ENCODE measurements at places on chromosomes 3 and 15.

DNA sequence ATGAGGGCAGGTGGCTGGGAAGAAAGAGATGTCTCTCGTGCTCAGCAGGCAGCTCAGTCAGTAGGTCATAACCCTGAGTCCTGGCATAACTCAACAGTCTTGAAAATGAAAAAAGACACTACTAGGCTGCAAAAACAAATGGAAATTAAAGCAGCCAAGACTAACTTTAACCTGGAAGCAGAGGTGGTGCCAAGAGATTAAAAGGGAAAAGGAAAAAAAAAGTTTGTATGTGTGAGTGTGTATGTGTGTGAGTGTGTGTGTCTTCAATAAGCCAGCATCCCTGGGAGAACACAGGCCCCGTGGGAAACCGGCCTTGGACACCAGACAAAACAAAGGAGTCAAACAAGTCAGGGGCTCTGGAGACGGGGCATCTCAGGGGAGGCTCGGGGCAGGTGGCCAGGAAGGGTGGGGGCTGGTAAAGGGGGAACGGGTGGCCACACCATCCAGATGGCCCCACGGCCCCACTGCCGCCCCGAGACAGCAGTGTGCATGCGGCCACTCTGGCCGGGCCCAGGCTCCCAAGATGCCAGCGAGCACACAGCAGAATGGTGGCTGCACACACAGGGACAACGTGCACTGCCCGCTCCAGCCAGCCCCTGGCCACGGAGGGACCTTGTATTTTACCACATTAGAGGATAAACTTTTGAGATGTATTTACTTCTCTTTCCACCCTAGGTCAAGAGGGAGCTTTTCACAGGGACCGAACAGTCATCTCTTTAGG lies 23.8 kb downstream of the CYFIP1 start:
- DNase-seq = no peak

- DNase-seq = no peak
These were observed 59.7 kb downstream of the KCNAB1 start for GRCh38 chr3:156180077-156180476.

DNA sequence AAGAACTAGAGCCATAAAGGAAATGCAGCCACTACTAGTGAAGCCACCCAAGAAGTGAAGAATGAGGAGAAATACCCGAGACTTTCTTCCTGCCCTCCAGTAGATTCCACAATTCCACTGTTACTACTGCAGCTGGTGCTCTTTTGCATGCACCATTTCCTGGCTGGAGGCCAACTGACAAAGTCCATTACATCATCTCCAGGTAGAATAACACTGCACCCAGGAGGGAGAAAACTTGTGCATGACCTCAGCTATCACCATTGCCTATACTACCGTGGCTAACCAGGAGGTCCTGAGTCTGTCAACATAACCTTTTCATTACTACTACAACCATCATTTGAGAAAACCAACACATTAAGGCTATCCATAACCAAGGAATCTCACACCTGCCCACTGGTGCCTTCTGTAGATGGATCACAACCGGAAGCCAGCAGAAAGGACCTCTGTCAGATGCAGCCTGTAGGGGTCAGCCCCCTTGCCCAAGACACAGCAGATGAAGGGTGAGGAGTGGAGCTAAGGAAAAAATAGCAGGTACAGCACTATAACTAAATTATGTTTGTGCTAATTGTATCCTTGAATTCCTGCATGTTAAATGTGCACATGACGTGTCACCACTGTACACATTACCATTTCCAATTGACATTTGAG lies 200.8 kb upstream of the C2CD4B start:
- DNase-seq = no peak

DNA sequence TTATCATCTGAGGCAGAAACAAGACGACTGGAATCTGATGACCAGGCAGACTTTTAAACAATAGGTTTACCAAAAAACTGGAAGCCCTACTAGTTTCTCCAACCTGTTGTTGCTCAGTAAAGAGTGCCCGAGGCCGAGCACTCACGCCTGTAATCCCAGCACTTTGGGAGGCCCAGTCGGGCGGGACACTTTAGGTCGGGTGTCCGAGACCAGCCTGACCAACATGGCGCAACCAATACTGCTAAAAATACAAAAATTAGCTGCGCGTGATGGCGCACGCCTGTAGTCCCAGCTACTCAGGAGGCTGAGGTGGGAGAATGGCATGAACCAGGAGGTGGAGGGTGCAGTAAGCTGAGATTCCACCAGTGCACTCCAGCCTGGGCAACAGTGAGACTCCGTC lies 1.1 kb upstream of the WDR5B start:
- DNase-seq = no peak

- DNase-seq = no peak
These were observed 219.0 kb downstream of the SHQ1 start for GRCh38 chr3:72629191-72629631.

GRCh38 chr15:78446551-78446950 lies 8.5 kb downstream of the IREB2 start:
- no peak for DNase-seq

DNA sequence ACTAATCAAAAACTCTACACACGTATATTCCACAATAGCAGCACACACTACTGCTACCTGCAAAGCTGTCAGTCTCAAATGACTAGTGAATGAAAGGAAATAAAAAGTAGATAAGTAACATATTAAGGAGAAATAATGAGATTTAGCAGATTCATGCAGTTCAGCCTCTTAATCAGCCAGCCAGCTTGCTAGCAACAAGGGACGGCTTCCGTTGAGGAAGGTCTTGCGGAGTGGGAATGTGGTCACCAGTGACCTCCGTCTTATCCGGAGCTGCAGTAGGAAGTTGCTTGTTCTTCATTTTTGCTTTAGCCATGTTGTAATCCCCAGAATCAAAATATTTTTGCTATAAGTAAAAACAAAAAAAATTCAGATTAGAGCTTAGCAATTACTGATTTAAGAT lies 17.1 kb downstream of the ARPP19 start:
- DNase-seq = no peak

DNA sequence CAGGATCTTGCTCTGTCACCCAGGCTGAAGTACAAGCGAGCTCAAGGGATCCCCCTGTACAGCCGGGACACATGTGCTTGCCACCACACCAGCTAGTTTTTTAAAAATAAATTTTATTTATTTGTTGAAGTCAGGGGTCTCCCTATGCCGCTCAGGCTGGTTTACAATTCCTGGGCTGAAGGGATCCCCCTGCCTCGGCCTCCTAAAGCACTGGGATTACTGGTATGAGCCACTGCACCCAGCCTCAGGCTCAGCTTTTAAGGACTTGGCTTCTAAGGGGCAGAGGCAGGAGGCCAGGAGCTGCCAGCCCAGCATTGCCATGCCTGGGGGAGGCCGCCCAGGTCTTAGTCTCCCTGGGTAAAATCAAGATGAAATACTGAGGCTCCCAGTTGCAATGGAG lies 37.3 kb downstream of the HCN4 start:
- DNase-seq = no peak

DNA sequence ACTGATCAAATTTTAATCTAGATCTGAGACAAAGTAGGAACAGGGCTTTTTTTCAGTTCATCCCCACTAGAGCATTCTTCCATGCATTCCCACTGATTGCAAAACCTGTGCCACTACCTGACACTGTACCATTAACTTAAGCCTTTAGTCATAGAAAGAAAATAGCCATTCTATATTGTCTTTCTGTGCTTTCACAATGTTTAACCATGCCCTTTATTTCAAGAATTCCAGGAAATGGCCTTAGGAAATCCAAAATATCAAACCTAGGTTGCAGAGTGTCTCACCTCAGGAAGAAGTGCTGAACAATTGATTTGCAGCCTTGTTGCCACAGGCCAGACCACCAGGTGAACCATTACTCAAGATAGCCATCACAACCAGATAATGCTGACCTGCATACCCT lies 56.2 kb upstream of the TGFBR2 start:
- DNase-seq = no peak

GRCh38 chr3:178536211-178537079 lies at the start of gene KCNMB2:
Gene KCNMB2, plus strand, starts transcription at chr3:178536436.
- no peak for DNase-seq

- DNase-seq = no peak
These were observed 46.7 kb downstream of the UBE3A start for GRCh38 chr15:25391971-25392721.

GRCh38 chr3:47577583-47578118 lies 1.0 kb downstream of the CSPG5 start:
- DNase-seq = no peak

GRCh38 chr3:71551311-71551919 lies 32.1 kb downstream of the FOXP1 start:
- DNase-seq = no peak

DNA sequence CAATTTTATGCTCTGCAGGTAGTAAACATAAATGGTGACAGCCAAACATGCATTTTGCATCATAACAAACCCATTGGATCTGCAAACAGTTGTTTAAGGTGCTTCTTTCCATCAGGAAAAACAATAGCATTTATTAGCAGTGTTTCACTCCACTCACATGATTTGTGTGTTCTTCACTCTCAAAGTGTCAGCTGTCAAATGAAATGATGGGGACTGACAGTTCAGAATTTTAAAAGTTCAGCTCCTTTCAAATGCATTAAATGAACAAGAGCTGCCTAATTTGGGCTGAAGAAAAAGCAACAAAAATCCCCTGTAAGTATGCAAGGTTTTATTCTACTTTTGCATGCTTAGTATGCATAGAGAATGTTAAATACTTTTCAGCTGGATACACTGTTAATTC lies 145.2 kb upstream of the CDIN1 start:
- no peak for DNase-seq

GRCh38 chr3:20924646-20925385 lies 738.8 kb upstream of the SGO1 start:
- DNase-seq = no peak

DNA sequence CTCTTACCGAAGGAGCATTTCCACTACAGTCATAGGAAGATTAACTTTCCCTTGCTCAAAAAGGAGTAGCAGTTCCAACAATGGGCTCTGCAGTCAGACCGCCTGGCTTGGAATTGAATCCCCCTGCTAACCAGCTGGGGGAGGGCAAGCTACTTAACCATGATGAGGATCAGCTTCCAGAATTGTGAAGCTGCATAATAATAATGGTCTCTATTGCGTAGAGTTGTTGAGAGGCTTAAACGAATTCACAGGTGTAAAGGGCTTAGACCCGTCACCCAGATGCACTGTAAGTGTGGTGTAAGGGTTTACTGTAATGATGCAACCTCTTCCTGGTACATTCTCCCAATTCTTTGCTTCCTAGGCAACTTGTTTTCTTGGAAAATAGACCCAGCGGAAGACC lies 185.2 kb upstream of the RGMA start:
- no peak for DNase-seq

DNA sequence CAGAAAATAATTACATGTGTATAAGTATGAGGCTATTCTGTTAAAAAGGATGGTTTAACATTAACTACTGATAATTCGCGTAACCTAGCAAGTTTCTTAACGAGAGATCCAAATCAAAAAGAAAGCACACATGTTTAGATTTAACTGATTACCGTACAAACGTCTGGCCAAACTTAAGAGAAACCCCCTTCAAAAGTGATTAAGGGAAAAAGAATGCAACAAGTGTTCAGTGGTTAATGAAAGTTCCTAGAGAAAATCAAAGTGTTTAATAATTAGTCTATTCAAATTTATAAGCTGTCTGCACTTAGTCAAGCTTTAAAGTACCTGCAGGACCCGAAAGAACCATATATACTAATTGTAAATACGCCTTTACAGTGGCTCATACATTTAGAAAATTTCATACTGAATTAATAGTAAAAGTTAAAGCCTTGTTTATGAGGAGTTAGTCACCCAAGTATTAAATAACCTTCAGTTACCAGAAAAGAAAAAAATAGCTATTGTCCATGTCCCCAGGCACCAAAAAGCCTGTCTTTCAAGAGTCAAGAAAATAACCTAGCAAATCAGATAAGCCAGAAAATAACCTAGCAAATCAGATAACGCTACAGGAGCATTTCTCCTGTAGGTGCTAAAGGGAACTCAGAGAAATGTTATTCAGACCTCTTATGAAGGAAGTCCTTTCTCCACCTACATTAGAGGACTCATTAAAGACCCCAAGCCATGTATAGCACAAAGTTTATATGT lies 34.6 kb downstream of the ZNF589 start:
- DNase-seq = no peak

- DNase-seq = no peak
These were observed 129.4 kb upstream of the SNTN start for GRCh38 chr3:63523100-63523499.

- DNase-seq = no peak
These were observed 7.1 kb downstream of the ATP2C1 start for GRCh38 chr3:130900959-130901358.

DNA sequence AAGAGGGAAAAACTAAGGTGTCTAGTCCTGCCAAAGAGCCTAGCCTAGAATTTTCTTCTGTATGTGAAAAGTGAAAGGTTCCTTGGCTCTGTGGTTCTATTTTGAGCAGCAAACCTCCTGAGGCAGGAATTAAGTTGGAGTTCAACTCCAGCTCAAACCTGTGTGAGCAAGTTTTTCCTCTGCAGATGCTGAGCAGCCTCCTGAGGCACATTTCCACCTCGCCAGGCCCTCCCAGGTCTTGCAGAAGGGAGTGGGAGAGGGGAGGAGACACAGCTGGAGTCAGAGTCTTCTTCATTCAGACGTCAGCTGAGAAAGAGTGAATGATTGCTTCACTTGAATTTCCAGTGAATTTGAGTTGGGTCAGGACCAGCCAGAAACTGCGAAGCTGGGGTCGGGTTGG lies 69.5 kb upstream of the ETV5 start:
- no peak for DNase-seq

DNA sequence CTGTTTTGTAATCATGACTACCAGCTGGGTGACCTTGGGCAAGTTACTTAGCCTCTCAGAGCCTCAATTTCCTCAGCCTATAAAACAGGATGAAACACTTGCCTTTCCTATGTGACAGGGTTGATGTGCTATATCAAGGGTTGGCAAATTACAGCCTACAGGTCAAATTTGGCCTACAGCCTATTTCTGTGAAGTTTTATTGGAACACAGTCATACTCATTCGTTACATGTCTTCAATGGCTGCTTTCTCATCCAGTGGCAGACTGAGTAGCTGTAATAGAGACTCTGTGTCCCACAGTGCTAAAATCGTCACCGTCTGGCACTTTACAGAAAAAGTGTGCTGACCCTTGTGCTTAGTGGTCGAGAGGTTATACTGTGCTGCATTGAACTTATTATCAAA lies 16.6 kb downstream of the ABHD6 start:
- DNase-seq = no peak

GRCh38 chr3:46107682-46108081 lies 80.4 kb upstream of the XCR1 start:
- no peak for DNase-seq

DNA sequence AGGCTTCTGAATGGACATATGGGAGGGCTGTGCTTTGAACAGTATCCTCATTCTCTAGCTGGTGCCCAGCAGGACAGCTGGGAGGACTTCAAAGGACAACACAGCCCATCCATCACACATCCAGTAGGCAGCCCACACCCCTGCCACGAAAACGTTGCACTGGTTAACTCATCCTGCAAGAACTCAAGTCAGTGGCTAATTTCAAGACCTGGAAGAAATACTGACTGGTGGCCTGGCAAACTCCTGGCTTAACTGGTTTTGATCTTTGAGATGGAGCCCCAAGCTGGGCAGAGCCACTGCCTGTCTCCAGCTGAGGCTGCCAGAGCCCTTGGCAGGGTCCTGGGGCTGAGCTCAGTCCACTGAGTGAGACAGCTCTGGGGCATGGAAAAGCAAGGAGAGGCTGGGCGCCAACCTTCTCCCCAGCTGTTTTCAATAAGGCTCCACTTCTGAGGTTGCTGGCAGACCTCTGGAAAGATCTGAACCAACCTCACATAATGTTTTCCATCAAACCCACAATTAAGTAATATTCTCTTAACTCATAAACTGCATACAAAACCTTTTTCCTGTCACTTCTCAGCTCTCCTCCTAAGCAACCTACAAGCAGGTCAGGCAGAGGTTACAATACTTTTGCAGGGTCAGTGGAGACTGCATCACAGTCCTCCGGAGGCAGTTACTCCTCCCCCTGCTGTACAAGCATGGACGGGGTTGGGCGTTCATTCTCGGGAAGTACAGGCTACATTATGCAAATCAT lies 110.3 kb downstream of the MYLK start:
- no peak for DNase-seq

Data from stimulated activated CD4-positive, alpha-beta T cell treated with anti-CD3 and anti-CD28 coated beads, Interleukin-2, amount 100 ng/mL, for 48 hours (primary cell).